ENCODE measurements at places on chromosomes 12 and 14.

- no peak for DNase-seq
Observed at GRCh38 chr14:69749956-69750355, 17.0 kb upstream of the SRSF5 start.

DNA sequence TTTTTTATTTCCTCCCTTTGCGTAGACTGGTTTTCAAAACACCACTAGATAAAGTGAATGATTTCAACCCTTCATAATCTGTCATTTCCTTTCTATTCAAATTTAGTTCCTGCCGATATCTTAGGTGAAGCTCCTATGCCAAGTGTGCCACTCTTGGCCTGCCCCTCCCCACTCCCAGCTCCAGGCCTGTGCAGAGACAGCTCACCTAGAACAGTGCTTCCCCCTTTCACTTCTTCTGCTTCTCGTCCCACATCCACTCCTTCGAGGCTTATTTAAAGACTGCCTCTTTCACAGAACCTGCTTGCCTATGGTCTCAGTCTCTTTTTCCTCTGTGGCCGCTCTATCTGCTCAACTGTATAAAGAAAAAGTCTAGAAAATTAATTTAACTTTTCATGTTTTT, 473.8 kb downstream of the RAD51B start:
- DNase-seq, result no peak

DNA sequence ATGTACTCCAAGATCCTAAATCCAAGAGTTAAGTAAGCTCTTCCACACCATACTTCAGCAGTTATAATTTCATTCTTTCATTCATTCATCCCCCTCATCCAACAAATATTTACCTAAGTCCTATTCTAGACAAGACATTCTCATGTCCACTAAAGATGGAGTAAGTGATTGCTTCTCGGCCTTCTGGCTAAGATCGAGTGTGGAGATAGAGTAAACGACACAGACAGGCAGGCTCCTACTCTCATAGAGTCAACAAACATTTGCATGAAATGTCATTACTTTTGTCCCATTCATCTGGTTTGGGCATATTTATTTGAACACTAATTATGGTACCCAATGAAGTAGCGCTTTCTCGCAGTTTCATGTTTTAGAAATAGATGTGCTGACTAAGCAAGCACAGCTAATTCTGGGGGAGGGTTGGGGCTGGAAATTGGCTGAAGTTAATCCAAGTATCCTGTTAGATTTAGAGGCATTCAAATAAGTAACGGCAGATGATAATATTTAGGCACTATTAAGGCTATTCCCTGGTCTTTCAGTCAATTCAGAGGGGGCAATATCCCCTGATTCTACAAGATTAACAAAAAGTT, 176.5 kb downstream of the CEP128 start:
- DNase-seq, result no peak

GRCh38 chr12:50790081-50790480, 26.2 kb downstream of the ATF1 start:
- DNase-seq, result no peak

DNA sequence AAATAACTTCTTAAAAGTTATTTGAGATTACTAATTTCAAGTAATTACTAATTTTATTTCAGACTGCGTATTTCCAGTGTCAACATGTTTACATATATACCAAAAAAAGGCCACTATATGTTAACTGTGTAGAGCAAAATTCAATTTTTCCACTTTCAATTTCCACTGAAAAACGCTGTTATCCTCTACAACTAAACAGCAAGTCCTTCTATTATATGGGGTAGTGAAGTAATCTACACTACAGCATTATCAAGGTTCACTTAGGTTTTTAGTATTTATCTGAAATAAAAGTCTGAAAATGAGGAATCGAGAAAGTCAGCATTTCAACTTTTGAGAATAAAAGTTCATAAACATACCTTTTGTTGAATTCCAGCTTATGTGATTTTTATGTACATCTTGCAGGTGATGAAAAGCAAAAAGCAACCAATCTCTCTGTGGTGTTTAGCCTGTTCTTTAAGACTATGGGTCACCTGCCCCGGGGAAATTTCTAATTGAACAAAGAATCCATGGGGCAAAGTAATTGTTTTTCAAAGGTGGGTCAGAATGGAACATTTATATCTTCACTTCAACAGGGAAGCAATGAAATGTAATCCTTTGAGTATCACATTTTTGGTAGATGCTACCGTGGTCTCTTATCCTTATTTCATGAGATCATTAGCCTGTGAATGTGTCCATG, 3.3 kb downstream of the BTG1 start:
- no peak for DNase-seq

GRCh38 chr12:2854669-2855453, 2.0 kb downstream of the TEX52 start:
- no peak for DNase-seq

- DNase-seq, result no peak
Observed at GRCh38 chr14:48527832-48528231, 852.4 kb upstream of the MDGA2 start.

GRCh38 chr12:19577281-19577530, 137.9 kb downstream of the AEBP2 start:
- DNase-seq, result no peak

- no peak for DNase-seq
Observed at GRCh38 chr14:69573205-69573830, 1.4 kb downstream of the CCDC177 start.

GRCh38 chr12:121709478-121709961, 3.0 kb upstream of the TMEM120B start:
- no peak for DNase-seq

DNA sequence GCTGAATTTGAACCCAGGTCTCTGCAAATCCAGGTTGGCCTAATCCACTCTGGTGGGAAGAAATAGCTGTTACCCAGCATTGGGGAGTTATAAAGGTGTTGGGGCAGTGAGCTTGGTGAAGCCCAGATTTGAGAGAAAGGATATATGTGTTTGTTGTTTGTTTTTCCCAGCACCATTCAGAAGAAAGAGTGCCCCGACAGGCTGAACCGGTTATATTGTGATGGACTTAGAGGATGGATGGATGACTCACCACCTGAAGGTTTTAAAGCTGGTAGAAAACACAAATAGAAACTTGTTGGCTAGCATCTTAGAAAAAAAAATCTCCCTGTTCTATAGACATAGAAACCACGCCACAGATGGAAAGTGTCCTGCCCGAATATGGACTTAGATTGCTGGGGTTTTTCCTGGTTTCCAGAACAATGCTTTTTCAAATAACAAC, 404.6 kb downstream of the MED13L start:
- no peak for DNase-seq

DNA sequence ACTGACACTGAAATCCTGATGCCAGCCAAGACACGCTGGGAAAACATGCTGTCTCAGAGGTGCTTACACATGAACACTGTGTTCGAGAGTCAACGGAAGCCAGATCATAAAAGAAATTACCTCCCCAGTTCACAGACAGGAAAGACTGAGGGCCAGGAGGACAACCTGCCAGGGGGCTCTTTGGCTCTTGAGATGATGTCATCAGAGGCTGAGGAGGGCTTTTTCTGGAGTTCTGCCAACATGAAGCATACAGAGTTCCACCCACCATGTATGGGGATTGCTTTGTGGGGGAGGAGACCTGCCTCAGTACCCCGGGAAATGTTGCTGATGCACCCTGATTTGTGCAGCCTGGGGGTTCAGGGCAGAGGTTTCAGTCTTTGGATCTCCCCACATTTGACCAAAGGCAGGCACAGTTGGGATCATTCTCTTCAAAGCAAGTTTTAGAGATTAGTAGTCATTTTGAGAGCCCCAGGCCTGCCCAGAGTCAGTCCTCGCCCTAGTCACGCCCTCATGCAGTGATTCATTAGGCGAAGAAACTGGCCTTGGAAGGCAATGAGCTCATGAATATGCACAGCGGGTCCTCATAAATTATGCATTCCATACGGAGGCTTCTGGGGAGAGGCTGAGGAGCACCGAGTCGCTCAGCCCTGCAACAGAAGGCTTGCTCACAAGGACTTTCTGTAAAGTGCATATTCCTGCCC, 34.9 kb upstream of the EML1 start:
- DNase-seq, result no peak

- DNase-seq, result no peak
Observed at GRCh38 chr14:37420622-37421021, 174.4 kb downstream of the FOXA1 start.

- DNase-seq, result no peak
Observed at GRCh38 chr12:48933664-48934311, 8.5 kb upstream of the FKBP11 start.

DNA sequence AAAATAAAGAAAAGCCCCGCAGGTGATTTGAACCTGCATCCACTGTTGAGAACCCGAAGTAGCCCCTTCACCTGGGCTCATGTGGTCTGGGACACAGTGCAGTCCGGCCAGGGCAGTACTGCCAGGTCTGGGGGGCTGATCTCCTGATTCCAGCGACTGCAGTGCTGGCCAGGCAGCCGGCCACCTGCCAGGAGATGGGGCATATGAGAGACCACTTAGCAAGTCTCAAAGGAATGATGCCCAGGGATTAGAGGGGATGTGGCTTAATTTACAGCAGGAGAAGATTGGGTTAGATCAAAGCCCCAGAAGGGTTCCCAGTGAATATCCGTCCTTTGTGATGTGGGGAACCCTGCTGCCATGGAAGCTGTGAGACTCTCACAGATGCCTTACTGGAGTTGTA, 113.3 kb downstream of the PRMT8 start:
- DNase-seq, result no peak

DNA sequence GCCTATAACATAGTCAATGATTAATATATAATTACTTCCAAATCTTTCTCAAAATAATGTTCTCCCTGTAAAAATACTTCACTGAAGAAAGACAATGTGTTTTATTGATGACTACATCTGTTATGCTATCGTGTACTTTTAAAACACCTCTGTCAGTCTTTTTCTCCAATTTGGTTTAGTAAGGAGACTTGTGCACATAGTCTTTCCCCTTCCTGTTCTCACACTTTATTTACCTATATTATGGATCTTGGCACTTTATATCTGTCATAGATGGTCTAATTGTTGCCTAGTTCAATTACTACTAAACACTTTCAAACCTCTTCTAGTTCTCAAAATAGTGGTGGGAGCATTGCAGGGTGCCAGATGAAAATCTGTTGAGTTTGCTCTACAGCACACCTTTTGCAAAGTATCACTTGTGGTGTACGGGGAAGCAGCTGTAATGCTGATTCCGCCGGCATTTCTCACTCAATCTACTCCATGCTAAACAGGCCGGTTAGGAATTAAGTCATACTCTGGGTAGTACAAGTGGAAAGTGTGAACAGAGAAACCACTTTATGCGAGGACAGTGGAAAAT, 1.1 kb upstream of the INSM2 start:
- no peak for DNase-seq

DNA sequence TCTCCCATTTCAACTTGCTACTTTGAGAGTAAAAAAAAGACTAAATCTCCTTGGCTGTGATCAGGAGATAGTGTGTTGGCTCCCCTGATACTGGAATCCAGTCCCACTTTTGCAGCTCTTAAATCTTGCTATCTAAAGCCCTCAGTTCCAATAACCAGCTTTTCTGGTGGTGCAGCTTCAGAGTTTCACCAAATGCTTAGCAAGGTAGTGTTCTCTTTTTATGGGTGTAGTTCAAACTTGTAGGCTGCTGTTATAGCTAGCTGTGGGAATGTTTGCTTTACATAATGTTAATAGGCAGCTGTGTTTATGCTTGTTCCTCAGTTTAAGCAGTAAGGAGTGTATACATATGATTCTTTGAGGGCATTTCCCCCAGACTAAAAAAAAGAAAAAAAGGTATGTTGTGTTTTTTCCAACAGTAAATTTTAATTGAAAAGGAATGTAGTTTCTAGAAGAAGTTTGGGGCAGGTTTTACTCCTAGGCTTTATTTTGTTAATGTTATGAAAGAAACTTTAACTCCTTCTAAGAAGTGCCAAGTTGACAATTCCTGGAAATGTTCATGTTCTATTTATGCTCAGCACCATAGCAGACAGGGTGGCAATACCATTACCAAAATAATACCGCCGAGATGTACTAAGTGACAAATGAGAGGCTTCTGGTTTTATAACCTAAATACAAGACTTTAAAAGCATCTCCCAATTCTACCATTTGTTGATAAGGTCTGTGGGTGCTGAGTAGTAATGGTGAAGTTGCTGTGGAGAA, 12.1 kb downstream of the CRADD start:
- no peak for DNase-seq

DNA sequence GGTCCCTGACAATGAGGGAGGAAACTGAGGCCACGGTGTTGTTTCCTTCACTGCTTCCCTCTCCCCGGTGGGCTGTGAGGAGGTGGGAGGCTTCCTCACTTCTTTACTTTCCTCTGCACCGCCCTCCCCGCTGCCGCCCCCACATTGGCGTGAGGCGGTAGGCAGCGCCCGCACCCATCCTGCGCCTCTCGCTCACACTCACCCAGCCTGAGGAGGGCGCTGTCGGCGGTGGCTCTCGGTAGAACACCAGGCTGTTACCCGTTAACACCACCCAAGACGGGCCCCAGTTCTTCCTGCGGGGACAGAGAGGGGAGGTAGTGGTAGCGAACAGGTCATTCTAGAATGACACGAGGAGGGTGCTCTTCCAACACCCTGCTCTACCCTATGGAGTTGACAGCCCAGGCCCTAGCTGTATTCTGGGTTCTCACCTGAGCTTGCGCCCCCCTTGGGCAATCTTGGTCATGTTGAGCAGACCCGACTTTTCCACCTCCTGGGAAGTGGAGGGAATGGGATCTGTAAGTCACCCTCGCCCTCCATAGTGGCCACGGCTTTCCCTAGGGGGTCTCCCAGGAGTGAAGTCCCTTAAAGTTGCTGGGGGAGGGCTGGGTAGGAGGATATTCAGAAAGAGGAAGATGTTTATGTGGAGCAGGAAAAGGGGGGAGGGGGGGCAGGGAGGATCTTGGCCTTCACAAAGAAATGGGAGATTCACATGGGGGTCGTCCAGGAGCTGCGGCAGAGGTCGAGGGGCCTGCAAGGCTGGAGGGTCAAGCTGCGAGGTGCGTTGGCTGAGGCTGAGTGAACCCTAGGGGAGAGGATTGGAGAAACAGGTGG, 3.3 kb downstream of the ARHGAP9 start:
- peak; percentile 67 for DNase-seq

DNA sequence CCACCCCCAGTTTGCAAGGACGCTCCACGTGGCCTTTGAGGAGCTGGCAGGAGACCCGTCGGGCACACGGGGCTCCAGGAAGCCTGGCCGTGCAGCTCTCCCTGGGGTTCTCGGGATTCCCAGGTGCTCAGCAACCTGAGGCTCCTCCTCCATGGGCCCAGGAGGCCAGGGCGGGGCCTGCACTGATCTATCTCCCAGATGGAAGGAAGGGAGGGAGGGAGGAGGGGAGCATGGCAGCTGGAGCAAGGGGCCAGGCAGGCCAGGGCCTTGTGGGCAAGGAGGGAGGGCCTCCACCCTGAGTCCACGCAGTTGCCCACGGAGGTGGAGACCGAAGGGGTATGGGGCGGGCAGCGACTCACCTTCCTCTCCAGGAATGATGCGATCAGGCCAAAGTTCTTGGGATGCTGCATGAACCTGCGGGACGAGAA, 127.3 kb downstream of the RFLNA start:
- DNase-seq, result no peak

DNA sequence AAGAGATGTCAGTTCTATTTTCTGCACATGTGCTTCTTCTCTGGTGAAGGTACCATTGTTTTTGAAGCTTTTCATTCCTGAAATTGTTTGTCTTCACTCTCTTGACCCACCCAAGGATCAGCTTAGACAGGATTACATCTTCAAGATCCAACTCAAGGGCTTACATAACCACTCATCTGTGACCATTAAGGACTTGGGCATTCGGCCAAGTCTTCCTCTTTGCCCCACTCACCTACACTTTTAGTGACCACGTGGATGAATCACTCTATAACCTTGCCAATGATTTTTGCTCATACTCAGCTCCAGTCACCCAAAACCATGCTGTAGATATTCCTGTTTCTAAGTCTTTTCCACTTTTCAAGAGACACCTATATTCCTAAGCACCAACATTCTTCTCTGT, 36.5 kb upstream of the SSTR1 start:
- DNase-seq, result no peak

- peak; percentile 37 for DNase-seq
Observed at GRCh38 chr12:96445691-96446583, 43.4 kb upstream of the CFAP54 start.
